T-helper 9 cell (primary cell): ENCODE measurements at places on chromosomes 7 and 10.

DNA sequence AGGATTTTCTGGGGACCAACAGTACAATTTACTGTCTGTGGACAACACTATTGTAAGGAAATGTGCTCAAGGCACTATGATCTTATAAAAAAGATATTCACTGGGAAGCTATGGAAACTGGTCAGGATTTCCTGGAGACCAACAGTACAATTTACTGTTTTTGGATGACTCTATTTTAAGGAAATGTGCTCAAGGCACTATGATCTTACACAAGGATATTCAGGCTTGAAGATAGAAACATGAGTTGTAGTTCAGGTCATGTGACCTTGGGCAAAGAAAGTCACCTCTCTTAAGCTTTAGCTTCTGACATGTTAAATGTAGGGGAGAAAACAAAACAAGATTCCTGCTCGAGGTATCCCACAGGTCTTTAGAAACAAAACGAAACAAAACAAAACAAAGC lies 1.7 kb upstream of the ITPRID1 start:
- no peak for DNase-seq

DNA sequence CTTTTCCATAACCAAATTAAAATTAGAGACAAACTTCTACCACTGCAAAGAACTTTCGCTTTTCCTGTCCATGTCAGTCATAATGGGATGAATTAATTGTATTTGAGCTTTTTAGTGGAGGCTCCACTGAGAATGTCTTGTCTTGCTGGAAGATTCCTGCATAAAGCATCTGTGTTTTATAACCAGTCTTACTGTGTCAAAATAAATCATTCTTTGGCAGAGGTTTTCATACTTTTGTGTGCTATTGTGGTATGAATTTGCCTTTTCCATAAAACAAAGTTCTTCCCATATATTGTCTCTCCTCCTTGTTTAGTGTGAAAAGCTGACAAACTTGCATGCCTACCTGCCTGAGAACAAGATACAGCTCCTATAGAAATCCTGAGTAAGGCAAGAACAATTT lies 124.8 kb upstream of the CCDC6 start:
- DNase-seq: no peak

DNA sequence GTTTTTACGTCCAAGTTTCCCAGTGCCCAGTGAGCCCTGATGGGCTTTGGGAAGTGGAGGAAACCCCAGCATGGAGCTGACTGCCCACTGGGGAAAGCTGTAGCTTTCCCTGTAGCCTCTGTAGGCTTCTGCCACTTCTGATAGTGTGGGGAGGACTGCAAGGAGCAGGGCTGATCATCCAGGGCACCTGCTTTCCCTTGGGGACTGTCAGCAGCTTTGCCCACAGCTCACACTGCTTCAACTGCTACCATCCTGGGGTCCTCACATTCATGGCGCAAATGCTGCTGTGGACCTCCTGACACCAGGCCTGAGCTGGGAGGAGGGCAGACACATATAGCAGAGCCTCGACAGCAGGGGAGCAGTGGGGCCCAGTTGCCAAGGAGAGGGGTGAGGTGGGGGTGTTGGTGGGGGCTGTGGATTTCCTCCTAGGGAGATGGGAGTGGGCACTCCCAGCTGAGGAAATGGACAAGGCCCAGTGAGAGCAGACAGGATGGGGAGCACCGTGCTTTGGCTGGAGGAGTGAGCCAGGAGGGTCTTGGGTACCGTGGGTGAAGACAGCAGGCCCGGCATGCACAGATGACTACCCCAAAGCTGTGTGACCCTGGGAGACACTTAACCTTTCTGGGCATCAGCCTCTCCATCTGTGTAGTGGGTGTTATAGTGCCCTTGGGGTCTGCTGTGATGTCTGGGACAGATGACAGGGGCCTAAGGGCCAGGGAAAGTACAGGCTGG lies 16.2 kb downstream of the RAMP3 start:
- no peak for DNase-seq

DNA sequence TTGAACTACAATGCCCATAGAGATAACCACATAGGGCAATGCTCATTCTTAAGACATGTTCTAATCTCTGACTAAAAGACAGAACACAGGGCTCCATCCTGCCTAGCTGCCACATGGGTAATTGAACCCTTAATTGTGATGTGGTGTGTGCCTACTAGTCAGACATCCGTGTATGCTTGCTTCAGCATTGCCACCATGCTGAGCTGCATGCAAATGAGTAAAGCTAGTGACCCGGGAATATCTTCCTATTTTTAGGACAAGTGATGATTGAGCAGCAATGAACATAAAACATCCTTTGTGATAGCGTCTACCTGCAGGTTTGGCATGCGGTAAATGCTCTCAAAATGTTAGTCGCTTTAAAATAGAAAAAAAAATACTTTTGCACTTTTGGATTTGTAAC lies 115.8 kb downstream of the MAGI2 start:
- no peak for DNase-seq

DNA sequence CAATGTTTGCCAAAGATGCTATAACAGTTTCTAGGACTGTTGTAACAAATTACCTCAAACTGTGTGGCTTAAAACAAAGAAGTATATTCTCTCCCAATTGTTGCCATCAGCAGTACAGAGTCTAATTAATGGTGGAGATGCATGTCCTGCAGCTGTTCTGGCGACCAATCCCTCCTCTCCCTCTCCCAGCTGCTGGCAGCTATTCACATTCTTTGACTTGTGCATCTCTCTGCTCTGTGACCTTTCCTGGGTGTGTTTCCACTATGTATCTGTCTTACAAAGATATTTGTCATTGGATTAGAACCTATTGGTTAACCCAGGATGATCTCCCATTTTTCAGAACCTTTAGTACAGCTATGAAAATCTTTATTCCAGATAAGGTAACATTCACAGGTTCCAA lies 561.7 kb upstream of the POM121L12 start:
- DNase-seq: no peak
